ENCODE measurements at places on chromosomes 5 and 9.

DNA sequence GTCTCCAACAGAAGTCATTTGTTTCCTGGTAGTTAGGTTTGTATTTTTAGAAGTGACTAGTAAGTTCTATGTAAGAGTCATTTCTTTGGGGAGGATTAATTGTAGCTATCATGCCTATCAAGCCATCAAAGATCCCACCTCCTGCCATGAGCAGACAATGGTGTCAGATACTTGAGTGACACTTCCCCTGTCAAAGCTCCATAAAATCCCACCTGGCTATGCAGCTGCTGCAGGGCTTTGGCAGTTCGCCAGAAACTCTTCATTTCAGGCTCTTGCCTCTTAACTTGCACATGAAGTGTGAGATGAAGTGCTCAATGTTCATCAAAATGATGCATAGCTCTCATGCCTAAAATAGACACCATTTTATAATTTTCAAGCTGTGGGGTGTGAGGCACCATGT, 312.1 kb downstream of the CDH12 start:
- DNase-seq = no peak

GRCh38 chr5:11054014-11054413, 293.0 kb upstream of the DAP start:
- DNase-seq = no peak

DNA sequence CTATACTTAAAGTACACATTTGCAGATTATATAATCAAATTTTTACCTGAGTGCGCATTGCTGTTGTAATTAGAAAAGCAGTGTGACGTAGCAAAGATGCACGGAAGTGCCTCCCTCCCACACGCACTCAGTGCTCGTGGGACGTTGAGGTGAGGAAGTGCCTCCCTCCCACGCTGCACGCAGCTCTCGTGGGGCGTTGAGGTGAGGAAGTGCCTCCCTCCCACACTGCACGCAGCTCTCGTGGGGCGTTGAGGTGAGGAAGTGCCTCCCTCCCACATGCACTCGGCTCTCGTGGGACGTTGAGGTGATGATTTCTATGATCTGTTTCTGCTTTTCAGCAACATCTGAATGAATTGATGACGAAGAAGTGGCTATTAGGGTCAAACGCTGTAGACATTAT, 21.0 kb downstream of the EXOC3 start:
- no peak for DNase-seq

GRCh38 chr5:62341783-62342475, 35.9 kb downstream of the KIF2A start:
- no peak for DNase-seq

GRCh38 chr9:35136866-35137265, 21.2 kb upstream of the ATOSB start:
- no peak for DNase-seq

DNA sequence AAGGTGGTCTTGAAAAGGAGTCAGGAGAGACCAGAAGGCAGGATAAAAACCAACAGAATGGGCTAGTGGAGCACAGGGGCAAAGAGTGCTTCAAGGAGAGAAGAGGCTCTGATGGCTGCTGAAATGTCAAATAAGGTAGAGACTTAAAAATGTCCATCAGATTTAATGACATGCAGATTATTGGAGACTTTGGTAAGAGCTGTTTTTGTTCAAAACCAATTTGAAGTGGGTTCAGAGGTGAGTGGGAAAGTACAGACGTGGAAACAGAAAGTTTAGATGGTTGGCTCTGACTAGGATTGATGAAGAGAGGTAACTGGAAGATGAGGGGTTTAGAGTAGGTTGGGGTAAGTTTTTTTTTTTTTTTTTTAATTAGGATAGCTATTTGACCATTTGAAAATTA, 14.1 kb downstream of the SLC25A46 start:
- no peak for DNase-seq

GRCh38 chr5:103860327-103860726, 297.7 kb upstream of the NUDT12 start:
- no peak for DNase-seq

DNA sequence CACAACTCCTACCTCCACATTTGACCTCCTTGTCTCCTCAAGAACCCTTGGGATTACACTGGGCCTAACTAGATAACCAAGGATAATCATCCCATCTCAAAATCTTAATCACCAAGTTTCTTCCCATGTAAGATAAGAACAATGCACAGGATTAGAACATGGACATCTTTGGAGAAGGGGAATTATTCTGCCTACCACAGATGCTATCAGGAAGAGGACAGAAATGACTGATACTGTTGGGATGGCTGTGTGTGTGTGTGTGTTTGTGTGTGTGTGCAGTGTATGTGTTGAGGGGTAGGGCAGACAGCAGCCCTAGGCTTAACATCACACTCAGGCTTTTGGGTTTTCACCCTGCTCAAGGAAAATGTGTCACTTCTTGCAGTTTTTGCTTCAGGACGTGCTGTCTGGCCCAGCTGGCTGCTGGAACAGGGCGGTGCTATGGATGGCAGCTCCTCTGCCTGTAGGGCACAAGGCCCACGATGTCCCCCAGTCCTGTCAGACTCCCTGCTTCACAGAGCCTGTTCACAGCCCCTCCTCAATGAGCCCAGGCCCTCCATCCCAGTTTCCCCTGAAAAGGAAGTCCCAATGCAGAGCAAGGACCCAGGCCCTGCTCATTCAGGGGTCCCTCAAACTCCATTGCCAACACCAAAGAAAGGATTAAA, 7.7 kb downstream of the CA9 start:
- no peak for DNase-seq

DNA sequence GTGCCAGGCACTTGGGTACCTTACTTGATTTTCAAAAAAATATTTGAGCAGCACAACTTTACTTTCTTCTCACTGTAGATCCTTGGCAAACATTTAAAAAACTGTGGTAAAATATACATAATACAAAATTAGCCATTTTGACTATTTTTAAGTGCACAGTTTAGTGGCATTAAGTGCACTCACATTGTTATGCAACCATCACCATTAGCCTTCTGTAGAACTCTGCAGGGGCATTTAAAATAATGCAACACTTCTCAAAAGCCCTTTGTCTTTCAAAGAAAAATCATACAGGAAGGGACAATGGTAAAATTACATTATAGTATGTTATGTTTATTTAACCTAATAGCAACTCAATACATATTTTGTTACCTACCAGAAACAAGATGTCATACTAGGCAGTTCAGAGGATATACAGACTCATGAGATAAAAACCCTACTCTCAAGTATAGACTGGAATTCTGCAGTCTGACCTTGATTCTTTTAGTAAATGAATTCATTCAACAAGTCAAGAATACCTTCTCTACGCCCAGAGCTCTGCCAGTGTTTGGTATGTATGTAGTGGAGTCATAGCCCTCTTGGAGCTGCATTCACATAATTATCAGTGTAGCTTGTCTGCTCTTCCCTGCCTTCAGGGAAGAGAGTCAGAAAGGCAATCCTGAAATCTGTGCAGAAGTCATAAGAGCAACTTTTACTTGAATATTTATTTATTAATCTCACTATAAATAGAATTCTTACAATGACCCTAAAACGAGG, 74.0 kb upstream of the ARRDC3 start:
- DNase-seq = peak; percentile 66

GRCh38 chr5:169923988-169924387, 56.3 kb downstream of the INSYN2B start:
- DNase-seq = no peak

DNA sequence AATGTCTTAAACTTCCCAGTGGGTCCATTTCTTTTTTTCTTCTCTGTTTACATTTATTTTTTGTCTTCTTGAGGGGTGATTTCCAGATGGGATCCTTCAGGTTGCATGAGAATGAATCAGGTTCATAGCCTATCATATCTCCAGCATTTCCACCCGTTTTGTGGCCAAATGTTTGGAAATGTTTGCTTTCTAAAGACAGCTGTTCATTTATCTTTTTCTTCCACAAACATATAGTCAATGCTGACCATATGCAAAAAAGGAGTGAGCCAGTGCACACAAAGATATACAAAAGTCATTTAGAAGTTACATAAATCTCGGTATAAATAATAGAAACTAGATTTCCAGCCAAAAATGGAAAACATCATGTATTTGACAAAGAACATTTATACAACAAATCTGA, 71.6 kb upstream of the STC2 start:
- DNase-seq = no peak

DNA sequence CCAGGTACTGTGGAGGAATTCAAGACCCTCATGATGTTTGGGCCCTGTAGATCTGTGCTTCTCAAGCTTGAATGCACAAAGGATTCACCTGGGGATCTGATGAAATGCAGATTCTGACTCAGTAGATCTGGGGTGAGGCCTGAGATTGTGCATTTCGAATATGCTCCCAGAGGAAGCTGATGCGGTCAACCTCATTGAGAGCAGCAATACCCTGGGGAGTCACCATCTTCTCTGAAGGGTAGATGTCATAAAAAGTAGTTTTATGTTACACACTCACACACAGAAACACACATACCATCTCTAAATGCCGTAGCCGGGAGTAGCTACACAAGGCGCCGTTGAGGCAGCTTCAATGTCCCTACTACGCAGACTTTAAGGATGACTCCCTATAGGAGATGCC, 55.8 kb upstream of the CPEB4 start:
- DNase-seq = no peak

GRCh38 chr5:135944967-135945560, 9.7 kb downstream of the LECT2 start:
- DNase-seq = peak; percentile 60

GRCh38 chr5:151745071-151745705, 13.2 kb downstream of the ATOX1 start:
- DNase-seq = no peak

DNA sequence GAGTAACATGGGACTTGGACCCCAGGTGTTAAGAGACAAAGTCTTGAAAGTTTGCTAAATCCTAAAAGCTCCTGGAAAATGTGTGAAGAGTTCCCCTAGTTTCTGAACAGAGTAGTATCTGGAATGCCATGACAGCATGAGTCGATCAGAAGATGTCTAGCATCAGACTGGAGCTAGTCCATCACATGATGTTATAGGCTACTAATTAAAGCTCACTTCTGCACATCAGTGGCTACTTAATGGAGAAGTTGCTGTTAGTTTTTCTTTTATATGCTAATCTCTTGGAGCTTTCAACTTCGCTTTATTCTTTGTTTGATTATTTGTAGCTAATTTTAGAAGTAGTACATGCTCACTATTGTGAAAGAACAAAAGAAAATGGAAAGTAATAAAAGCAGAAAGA, 471.3 kb upstream of the KLF4 start:
- DNase-seq = peak; percentile 16

DNA sequence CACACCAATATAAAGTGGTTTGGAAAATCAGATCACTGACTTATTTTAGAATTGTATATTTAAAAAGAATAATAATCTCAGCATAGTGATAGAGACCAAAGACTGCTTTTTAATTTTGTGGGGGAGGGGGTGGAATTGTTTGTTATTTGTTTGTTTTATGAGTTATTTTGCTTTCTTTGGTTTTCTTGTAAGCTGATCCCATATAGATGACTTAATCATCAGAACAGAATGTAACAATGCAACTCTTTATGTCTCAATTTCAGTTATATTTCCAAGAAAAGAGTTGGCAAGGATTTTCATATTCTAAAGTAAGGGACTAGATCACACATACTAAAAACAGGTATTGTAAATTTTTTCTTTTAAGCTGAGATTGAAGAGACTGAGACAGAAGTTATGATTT, 984.9 kb downstream of the TLE4 start:
- DNase-seq = no peak

GRCh38 chr5:12017007-12017406, 112.8 kb upstream of the CTNND2 start:
- DNase-seq = no peak

DNA sequence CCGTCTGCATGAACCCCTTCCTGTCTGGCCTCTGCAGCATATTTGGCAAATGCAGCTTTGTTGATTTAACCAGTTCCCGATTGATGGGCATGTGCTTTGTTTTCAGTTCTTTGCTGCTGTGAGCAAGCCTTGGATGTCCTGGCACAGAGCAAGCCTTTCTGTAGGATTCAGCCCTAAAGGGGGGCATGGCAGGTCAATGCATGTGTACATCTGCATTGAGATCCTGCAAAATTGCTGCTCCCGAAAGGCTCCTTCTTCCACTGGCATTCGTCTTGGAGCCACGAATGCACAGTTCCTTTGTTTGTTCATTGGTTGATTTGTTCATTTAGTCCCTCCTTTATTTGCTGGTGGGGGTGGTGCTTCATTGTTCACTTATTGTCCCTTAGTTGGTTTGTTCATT, 34.8 kb downstream of the COL5A1 start:
- no peak for DNase-seq

DNA sequence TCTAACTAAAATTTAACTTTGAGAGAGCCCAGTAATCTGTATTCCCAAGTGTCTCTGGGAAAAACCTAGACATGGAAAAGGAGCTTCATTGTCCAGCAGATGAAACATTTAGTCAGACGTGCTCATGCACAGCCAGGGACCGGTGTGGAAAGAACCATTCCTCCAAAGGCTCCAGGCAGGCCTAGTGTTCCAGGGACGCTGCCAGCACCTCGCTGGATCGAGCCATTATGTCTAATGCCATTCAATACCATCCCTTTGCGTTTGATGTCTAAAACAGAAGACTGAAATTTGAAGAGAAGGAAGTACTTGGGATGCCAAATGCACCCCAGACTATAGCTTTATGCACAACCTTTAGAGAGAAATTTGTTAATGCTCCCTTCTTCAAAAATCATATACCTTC, 1.4 kb upstream of the CHSY3 start:
- DNase-seq = no peak

GRCh38 chr9:108374626-108375025, 481.2 kb downstream of the ACTL7B start:
- DNase-seq = no peak

DNA sequence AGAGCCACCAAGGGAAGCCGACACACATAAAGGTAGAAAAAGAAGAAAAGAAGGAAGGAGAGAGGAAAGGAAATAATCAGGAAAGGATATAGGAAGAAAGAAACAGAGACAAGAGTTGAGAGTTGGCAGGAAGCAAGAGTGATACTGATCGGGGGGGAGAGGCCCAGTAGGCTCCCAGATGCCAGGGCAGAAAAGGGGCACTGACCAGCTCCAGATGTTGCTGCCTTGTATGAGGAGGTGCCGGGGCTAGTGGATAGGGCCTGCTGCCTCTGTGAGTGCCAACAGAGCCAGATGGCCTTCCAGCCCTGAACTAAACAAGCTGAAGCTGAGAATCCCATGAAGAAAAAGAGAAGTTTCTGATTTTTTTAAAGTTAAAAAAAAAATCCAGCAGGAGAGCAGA, 82.0 kb upstream of the TRIM32 start:
- DNase-seq = no peak

- no peak for DNase-seq
Measured at GRCh38 chr5:136058039-136058971, 29.5 kb downstream of the TGFBI start.

- no peak for DNase-seq
Measured at GRCh38 chr5:160800375-160801275, 51.4 kb downstream of the ATP10B start.

- peak; percentile 36 for DNase-seq
Measured at GRCh38 chr5:42005561-42006153, 80.6 kb downstream of the FBXO4 start.

DNA sequence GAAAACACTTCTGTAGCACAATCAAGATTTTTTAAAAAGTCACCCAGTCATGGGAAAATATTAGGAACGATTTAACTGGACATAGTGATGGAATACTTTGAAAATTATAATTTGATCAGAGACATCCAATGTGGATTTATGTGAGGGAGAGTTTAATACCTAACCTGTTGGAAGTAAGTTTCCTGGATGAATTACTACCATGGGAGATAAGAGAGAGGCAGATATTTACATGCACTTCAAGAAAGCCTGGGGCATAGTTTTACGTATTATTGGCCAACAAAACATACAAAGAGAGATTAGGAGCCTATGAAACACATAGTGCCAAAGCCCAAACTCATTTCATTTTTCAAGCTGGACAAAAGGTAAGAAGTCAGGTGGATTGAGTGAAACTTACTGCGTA, 336.8 kb downstream of the SLIT3 start:
- DNase-seq = no peak
